Endothelial cell of umbilical vein (primary cell): ENCODE measurements at places on chromosomes 11 and 22. TPM values are rescaled to one million over a fixed set of nuclear protein-coding genes. Genes with fewer than 3 reads are reported as not detected.
A peak's percentile ranks its signal among the peaks of the same experiment; 100 is the strongest.

Gene TTC9C
- 20.6 and 27.4 TPM in 2 replicates for polyA plus RNA-seq

Gene IL10RA
- 0.04 and 0.11 TPM in 2 replicates for polyA plus RNA-seq

Gene GTSE1
- 22.5 and 25.9 TPM in 2 replicates for polyA plus RNA-seq

Gene PICALM
- 181 and 183 TPM in 2 replicates for polyA plus RNA-seq

DNA sequence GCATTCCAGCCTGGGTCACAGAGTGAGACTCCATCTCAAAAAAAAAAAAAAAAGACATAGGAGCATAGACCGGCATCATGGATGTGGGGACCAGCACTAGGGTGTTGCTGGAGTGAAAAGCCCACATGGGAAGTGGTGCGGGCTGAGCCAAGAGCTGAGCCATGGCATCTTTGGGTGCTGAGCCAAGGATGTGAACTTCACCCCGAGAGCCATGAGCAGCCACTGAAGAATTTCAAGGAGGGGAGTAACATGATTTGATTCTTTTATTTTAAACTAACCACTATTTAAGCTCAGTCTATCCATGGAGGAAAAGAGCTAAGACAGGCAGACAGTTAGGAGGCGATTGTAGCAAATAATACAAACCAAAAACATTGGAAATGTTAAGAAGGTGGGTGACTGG is 57.4 kb downstream of the AHNAK start:
- no peak for DNase-seq

DNA sequence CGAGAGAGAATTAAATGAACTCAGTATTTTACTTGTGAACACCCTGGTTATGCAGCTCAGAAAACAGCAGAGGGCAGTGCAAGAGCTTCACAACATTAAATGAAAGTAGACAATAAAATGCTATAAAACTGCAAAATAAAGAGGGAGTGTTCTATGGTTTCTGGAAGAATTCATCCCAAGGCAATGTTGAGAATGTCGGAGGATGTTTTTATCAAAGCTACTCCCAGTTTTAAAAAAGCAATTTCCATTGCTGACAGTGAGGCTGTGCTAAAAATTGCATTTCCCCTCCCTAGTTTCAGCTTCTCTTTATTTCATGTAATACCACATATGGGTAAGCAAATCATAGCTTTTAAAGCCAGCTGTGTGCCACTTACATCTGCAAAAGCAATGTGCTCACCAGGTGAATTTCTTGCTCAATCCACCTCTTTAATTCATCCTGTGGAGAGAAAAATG is 296.8 kb downstream of the RAB38 start:
- DNase-seq: peak; percentile 43

GRCh38 chr11:123407996-123408597 is 22.0 kb upstream of the GRAMD1B start:
- DNase-seq: peak; percentile 57

- no peak for DNase-seq
Observed at GRCh38 chr22:28116219-28116673, 197.2 kb upstream of the PITPNB start.

DNA sequence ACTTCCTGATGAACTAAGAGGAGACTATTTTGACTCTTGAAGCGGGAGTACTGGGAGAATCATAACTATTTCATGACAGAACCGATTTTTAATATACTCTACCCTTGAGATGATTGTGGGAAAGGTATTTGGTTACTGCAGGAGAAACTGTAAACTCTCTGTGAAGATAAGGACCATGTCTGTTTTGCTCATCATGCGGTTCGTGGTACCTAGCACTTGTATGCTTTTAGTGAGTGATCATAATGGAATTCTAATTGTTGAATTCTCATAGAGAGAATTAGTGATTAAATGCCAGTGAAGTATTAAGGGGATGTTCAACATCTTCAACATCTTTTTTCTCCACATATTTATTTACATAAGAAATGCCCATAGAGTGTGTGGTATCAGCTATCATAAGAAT is 11.4 kb downstream of the AASDHPPT start:
- DNase-seq: no peak

- no peak for DNase-seq
Observed at GRCh38 chr11:114844896-114845295, 166.6 kb downstream of the NXPE2 start.

- DNase-seq: no peak
Observed at GRCh38 chr22:29194184-29194583, 11.5 kb upstream of the EMID1 start.

- no peak for DNase-seq
Observed at GRCh38 chr11:58999291-58999680, 60.0 kb downstream of the GLYATL1 start.
